Motor neuron (in vitro differentiated cells): ENCODE measurements at places on chromosomes 4 and X. TPM values are rescaled to one million over a fixed set of nuclear protein-coding genes. Genes with fewer than 3 reads are reported as not detected.
A peak's percentile ranks its signal among the peaks of the same experiment; 100 is the strongest.

Gene AFF2
- 16.5 and 17.8 TPM in 2 replicates for total RNA-seq

Gene SSX4
- not detected in 2 replicates for total RNA-seq

Gene MAGEB17
- total RNA-seq, result 0.48 TPM in 1 of 2 replicates, not detected in the other

Gene SLC4A4
- 0.93 and 0.96 TPM in 2 replicates for total RNA-seq

Gene SGCB
- 27.3 and 27.9 TPM in 2 replicates for total RNA-seq

DNA sequence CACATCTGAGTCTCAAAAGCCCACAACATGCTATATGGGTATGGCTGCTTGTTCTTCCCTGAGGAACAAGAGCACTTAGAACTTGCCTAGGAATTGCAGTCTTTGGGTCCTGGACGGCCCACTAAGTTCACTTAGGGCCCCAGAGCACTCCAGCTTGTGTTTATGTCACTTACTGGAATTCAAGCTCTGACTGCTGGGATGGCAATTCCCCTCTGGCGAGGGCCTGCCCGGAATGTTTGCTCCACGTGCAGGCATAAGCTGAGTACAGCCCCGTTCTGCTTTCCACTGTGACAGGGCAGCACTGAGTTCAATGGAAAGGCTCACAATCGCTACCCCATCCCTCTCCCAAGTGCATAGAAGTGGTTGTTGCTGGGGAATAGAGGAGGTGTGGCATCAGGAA lies 25.9 kb upstream of the RASSF6 start:
- no peak for ATAC-seq

GRCh38 chr4:26311633-26312032 lies 9.2 kb upstream of the RBPJ start:
- no peak for ATAC-seq

- ATAC-seq, result no peak
These were observed 173.3 kb upstream of the PSAPL1 start for GRCh38 chr4:7608046-7608445.

- no peak for ATAC-seq
These were observed 280.8 kb downstream of the ANKRD50 start for GRCh38 chr4:124431653-124432192.

GRCh38 chrX:7698248-7698647 lies 144.7 kb upstream of the VCX start:
- ATAC-seq, result no peak

GRCh38 chr4:58590722-58591121 lies 1480.5 kb upstream of the IGFBP7 start:
- ATAC-seq, result peak; percentile 86

- no peak for ATAC-seq
These were observed 317.7 kb downstream of the CCSER1 start for GRCh38 chr4:90444904-90445303.

- ATAC-seq, result peak; percentile 25
These were observed 87.3 kb downstream of the PJA1 start for GRCh38 chrX:69077895-69078455.

GRCh38 chrX:146041741-146042140 lies 224.1 kb downstream of the SLITRK2 start:
- ATAC-seq, result no peak

GRCh38 chr4:182788201-182788600 lies 129.0 kb downstream of the DCTD start:
- no peak for ATAC-seq

DNA sequence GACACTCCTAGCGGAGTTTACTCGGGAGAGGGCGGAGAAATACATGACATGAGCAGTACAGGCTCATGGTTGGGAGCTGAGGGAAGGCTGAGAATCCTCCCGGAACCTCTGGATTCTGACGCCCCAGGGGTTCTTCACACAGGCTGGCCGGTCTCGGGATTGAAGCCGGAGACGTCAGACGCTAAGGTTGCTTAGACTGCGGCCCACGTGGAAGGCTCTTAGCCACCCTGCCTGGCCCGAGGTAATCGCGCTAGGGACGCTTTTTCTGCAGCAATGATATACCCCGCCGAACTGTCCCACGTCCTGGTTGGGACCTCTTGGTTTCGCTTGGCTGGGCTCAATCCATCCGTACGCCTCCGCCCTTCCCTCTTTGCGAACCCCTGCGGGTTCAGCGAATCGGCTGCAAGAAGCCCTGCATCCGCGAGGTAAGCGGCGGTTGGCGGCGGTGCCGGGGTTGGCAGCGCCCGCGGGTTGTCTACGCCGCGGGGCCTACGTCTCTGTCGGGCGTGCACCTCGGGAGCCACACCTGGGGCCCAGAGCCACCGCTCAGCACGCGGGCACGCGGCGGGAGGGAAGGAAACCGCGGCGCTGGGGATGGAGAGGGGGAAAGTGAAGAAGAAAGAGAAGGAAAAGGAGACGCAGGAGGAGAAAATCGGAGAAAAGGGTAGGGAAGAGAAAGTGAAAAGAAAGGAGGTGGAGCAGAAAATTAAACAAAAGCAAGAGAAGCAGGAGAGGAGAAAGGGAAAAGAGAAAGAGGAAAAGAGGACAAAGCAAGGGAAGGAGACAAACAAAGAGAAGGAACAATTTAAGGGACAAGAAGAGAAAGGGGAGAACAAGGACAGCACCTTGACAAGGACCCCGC lies at the start of gene ARL9:
TSS of gene ARL9 (plus strand) at position 523 of the 862 bp plus-strand sequence. CDS start at position 595, 72 bp downstream.
- ATAC-seq, result peak; percentile 80

GRCh38 chr4:168720396-168720900 lies 223.6 kb downstream of the PALLD start:
- no peak for ATAC-seq

DNA sequence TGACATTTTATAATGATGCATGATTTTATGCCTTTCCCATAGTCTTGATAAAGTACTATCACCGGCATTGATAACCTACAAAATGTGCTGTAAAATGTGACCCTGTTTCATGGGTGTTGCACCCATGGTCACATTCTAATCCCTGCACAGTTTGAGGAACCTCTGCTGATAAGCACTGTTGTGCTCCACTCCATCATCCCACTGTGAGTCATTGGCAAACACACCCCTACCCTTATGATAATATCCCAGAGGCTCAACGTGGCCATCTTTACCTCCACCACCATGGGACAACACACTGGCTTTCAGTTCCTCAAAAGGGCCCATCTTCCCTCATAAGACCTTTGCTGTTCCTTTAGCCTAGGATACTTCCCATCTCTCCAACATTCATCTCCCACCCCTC lies 32.0 kb upstream of the SGMS2 start:
- ATAC-seq, result no peak

DNA sequence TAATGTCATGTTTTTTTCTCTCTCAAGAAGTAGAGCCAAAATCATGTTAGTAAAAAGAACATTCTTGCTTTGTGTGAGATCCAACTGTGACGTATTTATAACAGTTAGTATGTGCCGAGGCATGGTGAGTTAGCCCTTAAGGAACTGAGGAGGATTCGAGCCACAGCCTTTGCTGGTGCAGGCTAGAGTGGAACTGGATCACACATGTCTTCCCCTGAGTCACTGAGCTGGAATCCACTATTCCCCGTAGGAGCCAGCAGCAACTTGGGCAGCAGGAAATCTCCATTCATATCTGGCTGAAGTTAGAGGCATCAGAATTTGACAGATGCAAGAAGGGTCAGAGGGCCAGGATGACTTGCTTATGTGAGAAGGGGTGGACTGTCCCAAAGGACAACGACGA lies 144.6 kb upstream of the KIT start:
- no peak for ATAC-seq

DNA sequence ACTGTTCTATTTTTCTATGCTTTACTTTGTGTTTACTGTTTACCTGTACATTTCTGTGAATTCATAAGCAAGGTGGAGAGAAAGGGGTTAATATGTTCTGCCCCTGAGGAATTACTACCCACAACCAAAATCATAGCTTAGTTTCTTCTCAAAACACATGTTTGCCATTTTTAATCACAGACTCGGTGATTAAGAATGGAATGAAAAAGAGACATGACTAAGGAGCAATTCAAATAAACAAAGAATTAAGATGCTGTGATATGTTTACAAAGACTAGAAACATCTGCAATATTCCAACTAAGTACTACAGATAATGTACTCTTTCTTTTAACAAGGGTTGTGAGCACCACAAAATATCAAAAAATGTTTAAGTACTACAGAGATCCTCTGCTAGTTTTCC lies 11.7 kb upstream of the FAT4 start:
- ATAC-seq, result no peak

GRCh38 chr4:1381181-1381621 lies 25.0 kb downstream of the NKX1-1 start:
- ATAC-seq, result no peak
